ENCODE measurements at places on chromosomes 1 and 21.

DNA sequence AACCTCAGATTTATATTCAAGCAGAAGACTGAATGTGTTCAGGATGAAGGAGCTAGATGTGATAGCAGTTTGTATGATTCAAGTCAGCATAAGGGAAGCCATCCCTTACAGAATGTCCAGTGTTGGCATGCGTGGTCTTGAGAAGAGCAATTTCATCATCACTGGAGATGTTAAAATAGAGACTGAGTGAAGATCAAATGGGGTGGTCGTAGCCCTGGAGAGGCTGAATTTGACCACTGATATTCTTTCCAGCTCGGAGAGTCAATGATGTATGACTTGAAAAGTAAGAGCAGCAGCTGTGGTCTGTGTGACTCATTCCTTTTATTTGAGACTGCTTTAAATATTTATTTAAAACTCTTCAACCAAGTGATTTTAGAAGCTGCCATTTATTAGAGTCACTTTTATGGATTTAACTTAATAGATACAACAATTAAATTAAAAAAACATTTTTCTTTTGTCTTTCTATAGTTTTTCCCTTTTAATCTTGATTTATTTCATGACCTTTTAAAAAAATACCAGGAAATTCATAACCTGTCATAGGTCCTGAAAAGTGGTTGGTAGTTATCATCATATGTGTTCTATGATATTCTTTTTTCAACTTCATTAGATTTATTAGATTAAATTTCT is 15.5 kb downstream of the FMN2 start:
- DNase-seq: no peak

GRCh38 chr1:50371749-50372148 is 51.5 kb downstream of the DMRTA2 start:
- no peak for DNase-seq

GRCh38 chr1:203039609-203040512 is 13.6 kb downstream of the PPFIA4 start:
- peak; percentile 82 for DNase-seq

- DNase-seq: no peak
Observed at GRCh38 chr1:204959374-204959773, 83.6 kb upstream of the CNTN2 start.

- peak; percentile 41 for DNase-seq
Observed at GRCh38 chr1:200290010-200290685, 119.7 kb downstream of the ZNF281 start.

DNA sequence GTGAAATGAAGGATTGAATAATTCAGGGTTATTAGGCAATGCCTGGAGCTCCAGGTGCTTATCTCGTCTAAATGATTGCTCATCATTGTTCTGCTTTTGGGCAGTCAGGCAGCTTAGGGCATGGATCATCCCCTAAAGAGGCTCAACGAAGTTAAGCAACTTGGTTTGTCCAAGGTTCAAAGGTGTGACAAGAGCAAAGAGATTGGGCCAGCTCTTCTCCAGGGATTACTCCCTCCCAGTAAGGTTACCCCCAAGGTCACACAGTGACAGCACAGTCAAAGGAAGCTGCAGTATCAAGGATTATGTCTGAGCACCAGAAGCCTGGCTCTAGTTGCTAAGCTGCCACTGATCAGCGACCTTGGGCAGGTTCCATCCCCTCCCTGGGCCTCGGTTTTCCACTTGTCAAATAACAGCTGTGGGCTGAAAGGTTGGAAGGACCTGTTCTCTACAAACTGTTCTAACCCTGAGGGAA is 6.8 kb downstream of the ETNK2 start:
- DNase-seq: peak; percentile 96

DNA sequence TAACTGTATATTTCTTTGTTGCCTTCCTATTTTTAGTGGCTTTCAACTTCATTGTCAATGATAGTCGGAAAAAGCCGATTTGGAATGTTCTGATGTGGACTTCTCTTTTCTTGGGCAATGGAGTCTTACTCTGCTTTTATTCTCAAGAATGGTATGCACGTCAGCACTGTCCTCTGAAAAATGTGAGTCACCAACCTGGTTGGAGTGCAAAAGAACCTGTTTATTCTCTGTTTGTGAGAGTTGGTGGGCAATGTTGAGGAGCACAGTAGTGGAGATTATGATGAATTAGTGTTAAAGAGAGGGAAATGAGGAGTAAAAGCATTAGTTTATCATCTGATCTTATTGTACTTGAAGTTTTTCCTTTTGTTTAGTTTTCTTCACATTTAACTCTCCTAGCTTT is 14.5 kb upstream of the AXDND1 start:
- no peak for DNase-seq

DNA sequence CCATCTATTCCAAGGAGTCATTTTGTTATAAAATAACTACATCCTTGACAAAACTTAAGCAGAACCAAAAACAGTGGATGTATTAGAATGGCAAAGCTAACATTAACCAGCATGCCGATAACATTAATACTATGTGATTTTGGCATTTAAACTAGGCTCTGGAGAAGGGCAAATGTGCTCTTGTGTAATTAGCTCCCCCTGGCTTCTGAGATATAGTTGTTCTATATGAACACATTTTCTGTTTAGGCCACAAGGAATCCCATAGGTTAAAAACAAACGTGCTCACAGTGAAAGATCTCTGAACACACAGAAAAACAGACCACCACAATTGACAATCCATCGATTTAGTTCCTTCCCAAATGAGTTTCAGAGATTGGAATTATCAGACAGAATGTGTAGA is 57.4 kb upstream of the TARS2 start:
- DNase-seq: peak; percentile 22

GRCh38 chr1:204286831-204287421 is 72.8 kb downstream of the PLEKHA6 start:
- DNase-seq: no peak

DNA sequence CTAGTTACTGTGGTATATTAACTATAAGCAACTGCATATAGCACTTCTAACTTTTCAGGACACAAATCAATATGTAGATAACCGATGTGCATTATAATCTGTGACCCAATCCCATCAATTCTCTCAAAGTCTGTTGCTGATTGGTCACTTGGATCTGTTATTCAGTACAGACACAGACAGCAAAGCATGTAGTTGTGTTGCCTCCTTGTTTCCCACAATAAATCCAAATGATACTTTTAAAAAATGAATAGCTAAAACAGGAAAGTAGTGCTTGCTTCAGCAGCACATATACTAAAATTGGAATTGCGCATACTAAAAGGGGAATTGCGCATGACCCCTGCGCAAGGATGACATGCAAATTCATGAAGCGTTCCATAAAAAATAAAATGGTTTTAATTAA is 28.1 kb downstream of the NDC1 start:
- no peak for DNase-seq

DNA sequence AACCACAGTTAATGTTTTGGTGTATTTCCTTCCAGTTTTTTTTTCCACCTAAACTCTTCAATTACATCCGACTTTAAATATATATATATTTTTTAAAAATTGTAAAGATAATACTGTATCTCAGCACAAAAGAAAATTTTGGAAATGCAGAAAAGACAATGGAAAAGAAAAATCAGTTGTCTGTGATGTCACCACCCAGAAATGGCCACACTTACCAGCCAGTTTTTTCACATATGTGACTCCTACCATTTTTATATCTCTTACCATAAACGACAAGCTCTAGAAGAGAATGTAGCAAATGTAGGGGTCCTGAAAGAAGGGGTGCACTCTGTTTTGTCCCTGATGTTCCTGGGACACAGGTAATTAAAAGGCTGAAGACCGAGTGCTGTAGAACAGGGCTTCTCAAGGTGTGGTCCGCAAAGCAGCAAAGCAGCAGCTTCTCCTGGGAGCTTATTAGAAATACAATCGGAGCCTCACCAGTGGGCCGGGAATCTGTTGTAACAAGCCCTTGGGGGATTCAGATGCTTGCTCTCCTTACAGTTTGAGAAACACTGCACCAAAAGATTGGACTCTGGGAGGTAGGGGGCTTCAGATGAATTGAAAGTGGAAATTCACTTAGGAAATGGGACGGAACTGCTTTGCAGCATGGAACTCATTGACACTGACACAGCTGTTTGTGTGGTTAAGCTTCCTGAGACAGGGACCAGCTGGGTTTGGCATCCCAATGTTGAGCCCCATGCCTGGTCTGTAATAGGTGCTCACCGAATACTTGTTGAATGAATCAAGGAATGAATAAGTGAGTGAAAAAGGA is 44.1 kb downstream of the ALPL start:
- peak; percentile 25 for DNase-seq

GRCh38 chr1:14855268-14855667 is 256.8 kb downstream of the KAZN start:
- DNase-seq: no peak

- no peak for DNase-seq
Observed at GRCh38 chr1:223248770-223249140, 105.7 kb upstream of the TLR5 start.

All from NCI-H82 (cell line).